ENCODE measurements at places on chromosomes 4 and X.

DNA sequence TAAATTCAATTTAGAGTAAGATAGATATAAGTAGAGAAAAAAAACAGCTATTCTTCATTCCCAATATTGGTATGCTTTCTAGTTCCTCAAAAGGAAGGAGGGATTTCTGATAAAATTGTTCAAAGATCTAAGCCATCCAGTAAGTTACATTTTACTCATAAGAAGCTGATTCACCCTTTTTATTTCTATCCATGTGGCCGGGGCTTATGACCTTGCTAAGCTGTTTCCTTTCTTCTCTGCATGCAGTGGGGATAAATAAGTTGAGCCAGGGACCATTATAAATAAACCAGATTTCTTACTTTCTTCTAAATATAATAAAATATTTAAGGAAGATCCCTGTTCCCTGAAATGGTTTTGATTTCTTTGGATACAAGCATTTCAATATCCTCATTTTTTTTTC lies 502.3 kb downstream of the PDHA2 start:
- DNase-seq: no peak

GRCh38 chr4:2102045-2102883 lies 43.1 kb downstream of the NAT8L start:
- DNase-seq: no peak

- DNase-seq: no peak
Observed at GRCh38 chr4:4413806-4414205, 26.9 kb downstream of the NSG1 start.

- DNase-seq: no peak
Observed at GRCh38 chr4:932713-933070, 432 bp downstream of the TMEM175 start.

DNA sequence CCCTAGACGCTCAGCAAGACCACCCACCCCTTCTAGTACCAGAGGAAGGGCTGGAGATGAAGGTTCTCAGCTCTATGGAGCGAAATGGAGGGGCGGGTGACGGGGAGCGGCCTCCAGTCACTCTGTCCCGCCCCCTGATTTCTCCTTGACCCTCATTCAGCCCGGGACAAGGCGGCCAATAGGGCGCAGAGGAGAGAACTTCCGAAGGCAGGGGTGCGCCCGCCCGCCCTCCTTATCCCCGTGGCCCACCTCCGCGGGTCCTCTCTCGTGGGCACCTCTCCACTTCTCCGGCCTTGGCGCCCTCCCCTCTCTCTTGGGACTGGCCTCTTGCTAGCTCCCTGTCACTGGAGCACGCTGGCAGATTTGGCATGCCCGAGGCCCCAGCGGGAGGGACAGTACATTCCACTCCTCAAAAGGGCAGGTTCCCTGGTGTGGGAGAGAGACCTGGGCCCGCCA lies 1.1 kb upstream of the SEPTIN6 start:
- no peak for DNase-seq

GRCh38 chr4:112706840-112707207 lies 69.9 kb downstream of the LARP7 start:
- no peak for DNase-seq

DNA sequence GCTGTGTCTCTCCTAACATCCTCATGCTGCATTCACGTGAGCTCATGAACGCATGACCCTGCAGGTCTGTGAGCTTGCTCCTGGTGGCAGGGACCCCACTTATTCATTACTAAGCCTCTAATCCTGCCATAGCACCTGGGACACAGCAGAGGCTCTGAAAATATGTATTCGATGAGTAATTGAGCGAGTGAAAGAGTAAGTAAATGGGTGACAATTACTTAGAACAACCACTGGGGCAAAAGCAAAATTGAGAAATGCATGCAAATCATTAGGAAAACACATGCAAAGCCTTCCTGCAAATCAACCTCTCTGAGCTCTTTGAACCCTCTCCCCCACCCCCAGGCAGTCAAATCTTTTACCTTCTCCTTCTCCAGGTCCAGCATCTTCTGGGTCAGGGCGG lies 23.6 kb upstream of the C4orf50 start:
- DNase-seq: no peak

DNA sequence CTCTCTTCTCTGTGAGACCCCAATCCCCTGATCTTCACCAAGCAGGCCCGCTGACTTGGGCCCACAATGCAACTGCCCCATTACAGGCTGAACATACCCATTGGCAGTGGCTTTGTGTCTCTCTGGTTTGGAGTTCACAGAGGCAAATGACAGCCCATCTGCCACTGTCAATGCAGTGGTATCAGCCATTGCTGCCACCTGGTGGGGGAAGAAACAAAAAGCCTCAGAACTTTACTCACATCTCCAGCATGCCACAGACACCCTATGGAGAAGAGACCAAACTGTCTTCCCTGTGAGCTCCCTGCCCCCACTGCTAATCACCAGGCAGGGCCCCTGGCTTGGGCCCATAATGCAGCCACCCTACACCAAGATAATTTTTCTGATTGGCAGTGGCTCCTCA lies 729.3 kb upstream of the ACTRT1 start:
- DNase-seq: no peak

Measured in coronary artery (tissue), 2 donors.